Activated T-helper 1 cell treated with anti-CD3 and anti-CD28 coated beads, Interleukin-2, amount 50 U/mL, for 16 hours (primary cell): ENCODE measurements at places on chromosomes 2 and 18.

GRCh38 chr18:65235966-65236624, 514.7 kb upstream of the CDH7 start:
- DNase-seq, result no peak

DNA sequence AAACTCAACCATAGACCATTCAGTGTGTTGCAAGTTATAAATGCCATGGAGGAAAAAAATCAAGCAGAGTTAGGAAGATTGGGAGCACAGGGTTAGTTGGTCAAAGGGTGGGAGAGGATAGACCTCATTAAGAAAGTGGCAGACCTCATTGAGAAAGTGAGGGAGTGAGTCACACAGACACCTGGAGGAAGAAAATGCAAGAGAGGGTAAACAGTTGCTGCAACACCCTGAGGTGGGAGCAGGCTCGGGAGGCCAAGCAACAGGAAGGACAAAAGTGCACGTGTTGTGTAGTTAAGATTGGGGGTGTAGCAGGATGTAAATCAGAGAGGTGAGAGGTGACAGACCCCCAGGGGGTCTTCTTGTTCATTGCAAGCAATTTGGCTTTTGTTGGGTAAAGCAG, 6.4 kb downstream of the IL1RL1 start:
- no peak for DNase-seq

GRCh38 chr2:120632796-120633646, 102.6 kb upstream of the GLI2 start:
- DNase-seq, result no peak

DNA sequence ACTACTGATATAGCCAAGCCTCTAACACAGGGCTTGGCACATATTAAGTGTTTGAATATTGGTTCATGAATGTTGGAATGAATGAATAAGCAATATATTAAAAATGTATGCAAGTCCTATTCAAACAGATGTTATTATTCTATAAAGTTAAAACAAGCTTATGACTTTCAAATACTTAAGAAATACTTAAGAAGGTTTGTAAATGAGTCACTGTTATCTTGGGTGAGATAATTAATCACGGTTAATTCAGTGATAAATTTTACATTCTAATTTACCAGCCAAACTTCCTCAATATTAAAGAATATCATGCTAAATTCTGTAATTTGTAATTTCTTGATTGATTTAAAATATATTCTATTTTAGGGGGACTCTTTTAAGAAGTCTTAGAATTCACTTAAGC, 74.8 kb downstream of the RBMS1 start:
- DNase-seq, result no peak

DNA sequence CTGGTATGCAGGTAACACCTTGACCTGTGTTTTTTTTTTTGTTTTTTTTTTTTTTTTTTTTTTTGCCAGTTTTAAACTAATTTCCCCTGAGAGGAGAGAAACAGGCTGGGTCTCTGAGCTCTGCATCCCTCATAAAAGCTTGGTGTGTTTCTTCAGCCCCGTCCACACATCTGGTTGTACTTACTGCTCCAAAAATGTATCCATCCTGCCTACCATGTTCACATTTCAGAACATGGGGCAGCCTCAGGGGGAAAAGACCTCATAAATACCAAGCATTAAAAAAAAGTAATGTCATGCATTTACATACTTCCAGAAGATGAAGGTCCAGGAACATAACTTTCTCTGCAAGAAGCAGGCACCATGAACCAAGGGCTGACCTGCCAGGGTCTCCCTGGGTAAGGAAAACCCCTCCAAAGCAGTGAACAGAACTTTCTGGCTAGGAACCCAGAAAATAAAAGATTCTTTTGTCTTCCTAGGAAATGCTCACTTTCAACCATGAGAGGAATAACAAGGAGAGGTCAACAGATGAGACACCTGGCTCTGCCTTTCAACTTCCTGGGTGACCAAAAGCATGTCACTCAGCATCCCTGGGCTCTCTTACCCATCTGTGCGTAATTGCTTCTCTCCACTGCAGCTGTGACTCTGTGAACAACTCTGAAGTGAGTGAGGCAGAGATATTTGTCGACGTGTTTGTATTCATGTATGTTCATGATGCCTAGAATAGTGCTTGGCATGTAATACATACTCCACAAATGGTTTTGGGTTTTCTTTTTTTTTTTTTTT, 118.6 kb downstream of the MCFD2 start:
- no peak for DNase-seq

GRCh38 chr2:42139101-42139500, 30.1 kb upstream of the EML4 start:
- DNase-seq, result no peak

DNA sequence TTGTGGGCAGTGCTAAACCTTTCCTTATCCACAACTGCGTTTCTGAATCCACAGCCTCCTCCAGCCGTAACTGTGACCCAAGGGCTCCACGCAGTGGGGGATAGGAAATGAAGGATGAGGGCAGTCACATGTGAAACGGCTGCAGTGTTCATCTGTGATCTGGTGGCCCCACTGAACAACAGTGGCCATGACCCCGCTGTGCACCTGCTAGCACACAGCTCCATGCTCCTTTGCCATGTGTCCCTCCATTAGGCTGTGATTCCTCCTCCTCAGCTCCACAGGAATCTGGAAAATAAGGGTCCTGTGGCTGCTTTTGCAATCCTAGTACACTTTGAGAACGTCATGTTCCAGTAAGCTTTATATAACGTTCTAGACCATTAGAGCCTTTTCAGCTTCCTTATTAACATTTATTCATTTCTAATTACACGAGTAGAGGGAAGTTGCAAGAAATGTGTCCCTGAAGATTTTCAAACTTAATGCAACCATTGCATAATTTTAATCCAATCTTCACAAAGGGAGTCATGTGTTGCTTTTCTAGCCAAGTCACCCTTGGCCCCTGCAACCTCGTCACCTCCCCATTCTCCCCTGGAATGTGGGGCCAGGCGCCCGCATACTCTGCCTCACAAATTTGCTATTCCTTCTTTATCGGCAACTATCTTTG, 7.1 kb upstream of the NAPG start:
- DNase-seq, result no peak

GRCh38 chr2:7169593-7169992, 252.4 kb downstream of the RNF144A start:
- no peak for DNase-seq

DNA sequence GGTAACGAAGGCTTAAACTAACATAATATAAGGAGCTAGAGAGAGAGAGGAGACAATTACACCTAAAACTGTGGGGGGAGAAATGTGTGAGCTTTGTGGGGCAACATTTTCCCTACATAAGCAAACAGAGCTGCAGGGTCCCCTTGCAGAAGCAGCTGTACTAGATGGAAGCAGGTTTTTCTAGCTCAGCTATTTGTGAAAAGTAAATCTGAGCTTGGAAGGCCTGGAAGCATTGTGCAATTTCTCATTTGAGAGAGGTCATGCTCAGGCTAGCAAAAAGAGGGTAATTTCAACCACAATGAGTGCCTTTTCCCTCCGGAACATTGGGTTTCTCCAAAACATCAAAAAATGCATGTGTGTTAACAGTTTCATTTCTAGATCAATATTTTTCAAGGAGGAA, 130.0 kb downstream of the ARL4C start:
- DNase-seq, result no peak

GRCh38 chr2:239361311-239361642, 39.5 kb downstream of the HDAC4 start:
- DNase-seq, result no peak

DNA sequence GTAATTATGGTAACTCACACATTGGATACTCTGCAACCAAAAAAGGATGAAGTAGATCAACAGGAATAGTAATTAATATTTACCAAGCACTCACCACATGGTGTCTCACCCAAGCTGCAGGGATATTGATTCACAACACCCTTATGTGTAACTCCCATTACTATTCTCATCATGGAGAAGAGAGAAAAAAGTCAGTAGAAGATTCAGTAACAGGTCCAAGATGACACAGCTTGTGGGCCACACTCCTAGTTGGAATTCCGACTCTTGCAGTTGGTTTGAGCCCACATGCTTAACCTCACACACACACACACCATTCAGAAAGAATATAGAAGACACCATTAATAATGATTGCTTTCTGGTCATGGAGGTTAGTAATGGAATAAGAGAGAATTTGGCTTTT, 1.7 kb upstream of the MLPH start:
- DNase-seq, result no peak

DNA sequence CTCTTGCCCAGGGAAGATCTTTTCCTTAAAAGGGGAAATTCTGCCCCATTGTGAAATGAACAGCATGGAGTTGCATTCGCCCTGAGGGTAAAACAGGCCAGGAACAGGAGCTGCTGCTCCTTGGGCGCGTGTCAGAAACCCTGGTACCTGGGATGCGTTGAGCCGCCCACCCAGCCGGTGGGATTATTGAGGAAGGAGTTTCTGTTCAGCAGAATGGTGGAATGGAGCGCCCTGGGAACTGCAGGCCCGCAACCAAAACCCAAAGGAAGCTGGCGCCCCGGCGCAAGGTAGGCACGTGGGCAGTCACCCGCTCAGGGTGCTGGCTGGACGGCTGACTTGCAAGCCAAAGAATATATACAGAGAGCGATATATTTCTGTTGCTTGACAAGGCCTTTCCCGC, 73.5 kb downstream of the MTCL1 start:
- no peak for DNase-seq

- no peak for DNase-seq
These were observed 862 bp downstream of the C18orf54 start for GRCh38 chr18:54358495-54359040.

- no peak for DNase-seq
These were observed 301.6 kb downstream of the STK39 start for GRCh38 chr2:167945660-167946368.

- no peak for DNase-seq
These were observed 801.0 kb downstream of the TDRD15 start for GRCh38 chr2:21924640-21925285.

DNA sequence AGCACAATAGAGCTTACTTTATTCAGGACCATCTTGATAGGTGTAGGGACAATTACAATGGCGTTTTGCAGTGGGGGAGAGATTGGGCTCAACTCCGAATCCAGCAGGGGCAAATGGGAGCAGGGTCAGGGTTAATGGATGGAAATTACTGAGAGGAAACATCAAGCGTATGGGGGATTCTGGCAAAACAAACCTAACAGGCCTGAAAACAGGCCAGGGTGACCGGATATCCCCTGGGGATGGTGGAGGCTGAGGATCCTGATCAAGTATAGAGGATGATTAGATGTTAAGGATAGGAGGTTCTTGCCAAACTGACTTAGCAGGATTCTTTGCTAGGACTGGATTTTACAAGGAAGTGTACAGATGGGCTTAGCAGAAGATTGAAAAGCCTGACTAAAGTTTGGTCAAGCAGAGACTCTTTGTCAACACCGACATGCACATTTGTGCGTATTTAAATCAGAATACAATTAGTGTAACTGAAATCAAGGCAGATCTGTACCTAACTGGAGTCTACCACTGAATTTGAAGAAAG, 54.5 kb upstream of the GPR45 start:
- DNase-seq, result no peak

DNA sequence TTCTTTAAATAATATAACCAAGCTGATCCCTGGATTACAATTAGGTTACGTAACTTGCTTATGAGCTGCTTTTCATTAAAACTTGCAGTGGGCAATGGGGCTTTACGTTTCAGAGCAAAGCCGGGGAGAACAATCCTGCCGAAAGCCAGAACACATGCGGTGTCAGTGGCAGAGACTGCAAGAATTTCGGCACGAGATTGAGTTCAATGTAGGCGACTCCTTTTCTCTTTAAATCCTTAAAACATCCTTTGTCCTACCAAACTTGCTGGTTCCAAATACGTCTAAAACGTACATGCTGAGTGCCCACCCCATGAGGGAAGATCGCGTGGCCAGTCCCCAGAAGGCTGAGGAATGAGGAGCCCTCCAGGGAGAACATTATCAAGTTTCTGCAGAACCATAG, 36.8 kb upstream of the NCOA1 start:
- no peak for DNase-seq

- no peak for DNase-seq
These were observed 632.2 kb downstream of the SLC4A3 start for GRCh38 chr2:220259662-220260061.

DNA sequence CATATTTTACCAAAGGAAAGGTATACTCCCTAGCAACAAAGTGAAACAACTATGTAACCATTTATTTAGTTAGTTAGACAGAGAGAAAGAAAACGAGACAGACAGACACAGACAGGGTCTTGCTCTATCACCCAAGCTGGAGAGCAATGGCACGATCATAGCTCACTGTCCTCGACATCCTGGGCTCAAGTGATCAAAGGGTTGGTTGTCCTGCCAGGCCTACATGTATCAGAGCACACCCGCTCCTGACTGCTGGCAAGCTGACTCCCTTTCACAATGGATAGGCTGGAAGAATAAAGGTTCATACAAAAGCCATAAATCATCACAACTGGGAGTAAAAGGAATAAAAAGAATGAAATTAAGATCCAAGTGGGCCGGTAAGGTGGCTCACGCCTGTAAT, 53.5 kb downstream of the ATL2 start:
- DNase-seq, result no peak

DNA sequence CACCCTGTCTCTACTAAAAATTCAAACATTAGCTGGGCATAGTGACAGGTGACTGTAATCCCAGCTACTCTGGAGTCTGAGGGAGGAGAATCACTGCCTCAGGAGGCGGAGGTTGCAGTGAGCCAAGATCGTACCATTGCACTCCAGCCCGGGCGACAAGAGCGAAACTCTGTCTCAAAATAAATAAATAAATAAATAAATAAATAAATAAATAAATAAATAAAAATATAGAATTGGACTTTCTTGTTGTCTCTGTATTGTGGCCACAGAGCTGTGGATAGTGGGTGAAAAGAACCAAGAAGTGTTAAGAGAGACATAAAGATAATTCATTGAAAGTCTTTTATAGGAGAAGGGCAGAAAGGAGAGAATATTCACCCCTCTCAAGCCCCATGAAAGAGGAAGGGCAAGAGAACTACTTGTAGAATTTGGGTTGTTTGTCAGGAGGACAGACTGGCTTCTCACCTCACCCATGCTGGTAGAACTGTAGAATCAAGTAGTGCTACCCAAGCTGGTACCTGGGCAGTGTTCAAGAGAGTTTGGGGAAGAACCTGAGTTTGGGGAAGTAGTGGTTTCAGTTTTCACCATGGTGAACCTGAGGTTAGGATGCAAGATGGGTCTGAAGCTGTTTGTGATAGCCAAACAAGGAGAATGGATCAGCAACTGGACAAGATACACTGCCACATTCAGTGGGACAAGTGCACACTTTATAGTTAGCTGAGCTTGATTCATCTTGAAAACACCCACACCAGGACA, 256.5 kb downstream of the CD226 start:
- DNase-seq, result no peak

DNA sequence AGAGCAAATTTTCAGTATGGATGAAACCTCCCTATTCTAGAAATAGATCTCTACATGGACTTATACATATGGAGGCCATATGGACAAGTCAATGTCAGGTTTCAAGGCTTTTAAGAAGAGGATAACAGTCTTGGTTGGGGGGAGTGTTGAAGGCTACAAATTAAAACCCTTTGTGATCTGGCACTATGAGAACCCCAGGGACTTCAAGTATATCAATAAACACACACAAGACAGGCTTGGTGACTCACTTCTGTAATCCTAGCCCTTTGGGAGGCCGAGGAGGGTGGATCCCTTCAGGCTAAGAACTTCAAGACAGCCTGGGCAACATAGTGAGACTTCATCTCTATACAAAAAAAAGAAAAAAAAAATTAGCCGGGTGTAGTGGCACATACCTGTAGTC, 127.2 kb upstream of the SP5 start:
- DNase-seq, result no peak

GRCh38 chr2:150882751-150883612, 378.7 kb downstream of the RBM43 start:
- no peak for DNase-seq

- DNase-seq, result no peak
These were observed 145.8 kb downstream of the ZFP36L2 start for GRCh38 chr2:43080571-43081021.
